Breast epithelium (tissue), 4 donors: ENCODE measurements at places on chromosomes 7 and 10. TPM values are rescaled to one million over a fixed set of nuclear protein-coding genes. Genes with fewer than 3 reads are reported as not detected.

DNA sequence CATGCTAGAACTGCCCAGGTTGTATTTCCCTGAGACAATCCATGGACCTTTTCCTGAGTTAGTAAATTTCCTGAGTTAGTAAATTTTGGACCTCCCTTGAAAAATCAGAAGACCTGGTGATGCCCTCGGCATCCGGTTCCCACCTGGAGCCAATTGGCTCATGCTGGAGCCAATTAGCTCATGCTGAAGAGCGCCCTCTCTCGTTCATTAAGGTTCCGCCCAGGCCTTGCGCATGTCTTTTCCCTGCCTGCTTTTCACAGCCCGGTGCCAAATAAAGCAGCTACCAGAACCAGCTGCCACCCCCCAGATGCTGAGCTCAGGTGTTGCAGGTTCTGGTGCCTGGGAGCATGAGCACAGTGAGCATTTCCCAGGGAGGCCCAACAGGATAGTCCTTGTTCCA lies 96.2 kb downstream of the APBB1IP start:
- no peak overlapping the region for H3K27ac ChIP-seq
- H3K36me3 ChIP-seq = no peaks in the 10 kb centered on the region
- H3K4me1 ChIP-seq = no peaks in the 10 kb centered on the region
- H3K27me3 ChIP-seq = no peaks in the 10 kb centered on the region

GRCh38 chr7:69608878-69609277 lies 10.6 kb downstream of the AUTS2 start:
- no peak for DNase-seq
- H3K4me3 ChIP-seq = no peak overlapping the region
- no peaks in the 10 kb centered on the region for H3K36me3 ChIP-seq
- no peaks in the 10 kb centered on the region for H3K4me1 ChIP-seq
- no peak overlapping the region for H3K27ac ChIP-seq
- no peaks in the 10 kb centered on the region for H3K27me3 ChIP-seq

Gene COL13A1
- 0.80 TPM for total RNA-seq

DNA sequence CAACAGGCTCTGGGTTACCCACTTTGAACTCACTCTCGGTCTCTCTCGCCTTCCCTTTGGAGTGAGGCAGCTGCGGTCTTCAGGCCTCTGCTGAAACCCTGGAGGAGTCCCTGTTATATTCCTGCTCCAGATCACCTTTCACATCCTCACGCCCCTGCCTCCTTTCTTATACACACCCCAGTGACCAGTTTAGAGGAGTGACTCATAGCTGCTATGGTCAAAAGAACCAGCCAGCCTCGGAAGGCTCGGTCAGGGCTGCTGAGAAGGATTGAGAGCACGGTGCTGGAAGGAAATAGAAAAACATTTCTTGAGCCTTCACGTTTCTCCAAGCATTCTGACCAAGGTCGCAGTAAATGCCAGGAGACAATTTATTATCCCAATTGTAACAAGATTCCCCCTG lies 28.3 kb upstream of the SVOPL start:
- H3K4me3 ChIP-seq = no peak overlapping the region
- H3K36me3 ChIP-seq = no peaks in the 10 kb centered on the region
- no peak for DNase-seq

Gene KAZALD1
- 4.5 TPM for total RNA-seq

Gene USP54
- 57.0 TPM for total RNA-seq

GRCh38 chr7:133751079-133751478 lies 376.1 kb upstream of the LRGUK start:
- H3K4me1 ChIP-seq = no peaks in the 10 kb centered on the region
- no peak overlapping the region for H3K27ac ChIP-seq
- no peaks in the 10 kb centered on the region for H3K36me3 ChIP-seq
- H3K4me3 ChIP-seq = no peak overlapping the region
- DNase-seq = no peak

Gene OR2A5
- total RNA-seq = not detected

GRCh38 chr7:157910446-157910845 lies 573.6 kb downstream of the DNAJB6 start:
- H3K4me1 ChIP-seq = no peaks in the 10 kb centered on the region
- H3K4me3 ChIP-seq = no peak overlapping the region
- no peaks in the 10 kb centered on the region for H3K36me3 ChIP-seq
- H3K27me3 ChIP-seq = no peaks in the 10 kb centered on the region
- H3K27ac ChIP-seq = no peak overlapping the region

DNA sequence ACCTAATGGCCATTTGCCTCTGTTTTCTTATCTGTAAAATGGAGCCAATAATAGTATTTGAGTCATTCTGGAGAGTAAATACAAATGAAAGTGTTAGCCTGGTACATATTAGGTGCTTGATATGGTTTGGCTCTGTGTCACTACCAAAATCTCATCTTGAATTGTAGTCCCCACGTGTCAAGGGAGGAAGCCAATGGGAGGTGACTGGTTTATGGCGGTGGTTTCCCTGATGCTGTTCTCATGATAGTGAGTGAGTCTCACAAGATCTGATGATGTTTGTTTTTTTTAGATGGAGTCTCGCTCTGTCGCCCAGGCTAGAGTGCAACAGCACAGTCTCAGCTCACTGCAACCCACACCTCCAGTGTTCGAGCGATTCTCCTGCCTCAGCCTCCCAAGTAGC lies 194.0 kb upstream of the SEMA3E start:
- no peaks in the 10 kb centered on the region for H3K36me3 ChIP-seq
- H3K4me3 ChIP-seq = no peak overlapping the region
- no peak for DNase-seq
- H3K27ac ChIP-seq = no peak overlapping the region

GRCh38 chr10:6255548-6256061 lies 52.9 kb downstream of the PFKFB3 start:
- H3K4me1 ChIP-seq = no peaks in the 10 kb centered on the region
- H3K36me3 ChIP-seq = no peaks in the 10 kb centered on the region
- H3K27ac ChIP-seq = peak overlapping the region; percentile 28
